Right ventricle myocardium inferior (tissue), 1 donor: ENCODE measurements at places on chromosomes 2 and 18. TPM values are rescaled to one million over a fixed set of nuclear protein-coding genes. Genes with fewer than 3 reads are reported as not detected.

GRCh38 chr2:9797086-9797485 lies 46.2 kb upstream of the TAF1B start:
- DNase-seq: no peak

- DNase-seq: no peak
Observed at GRCh38 chr2:121297217-121297830, 12.3 kb upstream of the TFCP2L1 start.

Gene QPCT
- 1.7 TPM for total RNA-seq

- no peak for DNase-seq
Observed at GRCh38 chr2:46612675-46613074, 133.3 kb downstream of the TMEM247 start.

Gene ACVR1
- total RNA-seq: 25.3 TPM

GRCh38 chr2:170484552-170484951 lies 230.6 kb upstream of the SP5 start:
- DNase-seq: no peak

GRCh38 chr2:67258831-67259230 lies 138.3 kb upstream of the ETAA1 start:
- no peak for DNase-seq

Gene TCF7L1
- total RNA-seq: 9.3 TPM

DNA sequence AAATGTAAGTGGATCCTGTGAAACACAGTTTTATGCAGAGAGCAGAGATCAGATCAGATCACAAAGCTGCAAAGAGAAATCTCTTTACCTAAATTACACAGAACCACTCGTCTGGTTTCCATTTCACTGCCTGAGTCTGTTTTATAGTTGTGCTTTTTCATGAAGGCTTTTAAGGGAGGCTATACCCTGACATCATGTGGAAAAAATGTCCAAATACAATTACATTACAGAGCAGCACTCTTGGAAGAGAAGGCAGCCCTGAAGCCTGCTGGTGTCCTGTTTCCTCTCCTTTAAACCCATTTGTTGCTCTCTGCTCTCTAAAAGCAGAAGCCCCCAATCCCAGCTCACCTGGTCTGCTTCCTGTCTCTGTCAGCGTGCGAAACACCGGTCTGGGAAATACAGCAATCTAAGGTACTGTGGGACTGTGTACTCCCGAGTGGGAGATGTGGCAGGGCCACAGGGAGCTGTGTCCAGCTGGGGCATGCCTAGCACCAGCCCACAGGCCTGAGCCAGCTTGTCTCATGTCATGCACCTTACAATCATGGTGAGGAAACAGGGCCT lies 24.8 kb upstream of the ZFP36L2 start:
- DNase-seq: no peak

GRCh38 chr2:241248897-241249296 lies 60.4 kb downstream of the ANO7 start:
- no peak for DNase-seq

DNA sequence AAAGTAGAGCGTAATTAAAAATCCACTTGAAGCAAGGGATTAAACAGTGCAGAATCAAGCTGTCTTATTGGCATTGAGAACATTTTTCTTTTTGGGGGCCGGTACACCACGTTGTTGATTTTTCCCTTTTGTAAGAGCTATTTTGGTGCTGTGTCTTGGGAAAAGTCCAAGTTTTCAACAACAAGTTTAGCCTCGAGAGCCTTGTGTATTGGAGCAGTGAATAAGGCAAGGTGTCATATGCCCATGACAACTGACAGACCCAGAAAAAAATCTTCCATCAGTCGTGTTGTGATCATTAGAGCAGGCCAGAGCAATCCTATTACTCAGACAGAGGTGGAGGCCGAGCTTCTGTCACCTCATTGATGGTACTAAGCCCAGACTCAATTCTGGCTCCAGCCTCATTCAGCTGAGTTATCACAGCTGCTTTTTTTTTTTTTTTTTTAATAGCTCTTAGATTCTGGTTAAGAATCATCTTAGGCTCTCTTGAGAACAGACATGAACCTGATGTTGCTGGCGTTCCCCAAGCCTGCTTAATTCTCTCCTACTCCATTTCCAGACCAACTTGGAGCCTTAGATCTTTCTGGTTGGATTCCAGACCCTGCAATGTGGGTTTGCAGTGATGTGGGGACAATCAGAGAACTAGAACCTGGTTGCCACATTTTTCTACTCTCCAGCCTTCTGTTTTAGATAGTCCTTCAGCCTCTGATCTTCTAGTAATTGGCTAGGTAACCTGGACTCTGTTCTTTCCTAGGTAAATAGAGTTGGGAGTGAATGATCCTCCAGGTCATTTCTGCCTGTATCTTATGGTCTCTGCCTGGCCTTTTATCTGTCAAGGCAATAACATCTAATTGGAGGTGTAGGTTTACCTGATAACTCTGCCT lies 43.1 kb downstream of the MOGAT1 start:
- DNase-seq: no peak

DNA sequence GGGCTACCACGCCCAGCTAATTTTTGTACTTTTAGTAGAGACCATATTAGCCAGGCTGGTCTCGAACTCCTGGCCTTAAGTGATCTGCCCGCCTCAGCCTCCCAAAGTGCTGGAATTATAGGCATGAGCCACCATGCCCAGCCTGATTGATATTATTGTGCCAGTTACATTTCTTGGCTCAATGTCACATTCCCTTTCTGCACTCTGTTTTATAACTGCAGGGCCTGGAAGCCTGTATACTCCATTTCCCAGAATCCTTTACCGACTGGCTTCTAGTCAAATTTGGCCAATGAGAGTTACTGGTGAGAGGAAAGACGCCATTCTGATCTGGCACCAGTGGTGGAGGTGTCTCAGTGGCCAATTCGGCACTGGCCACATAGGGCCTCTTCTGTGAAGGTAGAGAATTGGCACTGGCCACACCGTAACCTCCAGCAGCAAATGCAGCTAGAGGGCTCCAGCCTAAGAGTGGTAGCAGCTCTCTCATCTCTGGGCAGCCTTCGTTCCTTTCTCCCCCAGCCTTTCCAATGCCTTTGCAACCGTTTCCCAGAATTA lies 16.9 kb upstream of the CFAP36 start:
- DNase-seq: no peak

Gene STK36
- 7.5 TPM for total RNA-seq
